ENCODE measurements at places on chromosomes 4 and X. TPM values are rescaled to one million over a fixed set of nuclear protein-coding genes. Genes with fewer than 3 reads are reported as not detected.

GRCh38 chr4:187444061-187444460 lies 551.5 kb upstream of the ZFP42 start:
- DNase-seq: peak; percentile 34
- no peaks in the 10 kb centered on the region for H3K36me3 ChIP-seq
- H3K4me1 ChIP-seq: no peaks in the 10 kb centered on the region
- H3K4me3 ChIP-seq: no peak overlapping the region
- no peak overlapping the region for H3K27ac ChIP-seq

DNA sequence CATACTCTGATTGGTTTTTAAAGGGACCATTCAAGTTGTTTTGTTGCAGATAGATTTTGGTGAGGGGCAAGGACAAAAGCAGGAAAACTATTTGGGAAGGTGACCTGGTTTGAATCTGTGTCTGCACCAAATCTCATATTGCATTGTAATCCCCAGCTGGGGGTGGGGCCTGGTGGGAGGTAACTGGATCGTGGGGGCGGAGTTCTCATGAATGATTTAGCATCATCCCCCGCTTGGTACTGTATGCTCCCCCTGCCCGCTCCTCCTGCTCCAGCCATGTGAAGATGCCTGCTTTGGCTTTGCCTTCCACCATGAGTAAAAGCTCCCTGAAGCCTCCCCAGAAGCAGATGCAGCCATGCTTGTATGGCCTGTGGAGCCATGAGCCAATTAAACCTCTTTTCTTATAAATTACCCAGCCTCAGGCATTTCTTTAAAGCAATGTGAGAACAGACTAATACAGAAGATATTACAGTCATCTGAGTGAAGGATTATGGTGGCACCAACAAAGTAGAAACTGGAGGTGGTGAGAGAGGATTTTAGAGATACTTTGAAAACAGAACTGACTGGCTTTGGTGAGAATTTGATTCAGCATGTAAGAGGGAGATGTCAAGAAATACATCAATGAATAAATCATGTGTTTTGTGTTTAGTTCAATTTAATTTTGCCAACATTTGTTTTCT lies 14.4 kb downstream of the IL21 start:
- no peak overlapping the region for H3K4me3 ChIP-seq
- peaks cover under 1% of the 10 kb centered on the region for H3K27me3 ChIP-seq
- H3K36me3 ChIP-seq: no peaks in the 10 kb centered on the region
- H3K4me1 ChIP-seq: no peaks in the 10 kb centered on the region

DNA sequence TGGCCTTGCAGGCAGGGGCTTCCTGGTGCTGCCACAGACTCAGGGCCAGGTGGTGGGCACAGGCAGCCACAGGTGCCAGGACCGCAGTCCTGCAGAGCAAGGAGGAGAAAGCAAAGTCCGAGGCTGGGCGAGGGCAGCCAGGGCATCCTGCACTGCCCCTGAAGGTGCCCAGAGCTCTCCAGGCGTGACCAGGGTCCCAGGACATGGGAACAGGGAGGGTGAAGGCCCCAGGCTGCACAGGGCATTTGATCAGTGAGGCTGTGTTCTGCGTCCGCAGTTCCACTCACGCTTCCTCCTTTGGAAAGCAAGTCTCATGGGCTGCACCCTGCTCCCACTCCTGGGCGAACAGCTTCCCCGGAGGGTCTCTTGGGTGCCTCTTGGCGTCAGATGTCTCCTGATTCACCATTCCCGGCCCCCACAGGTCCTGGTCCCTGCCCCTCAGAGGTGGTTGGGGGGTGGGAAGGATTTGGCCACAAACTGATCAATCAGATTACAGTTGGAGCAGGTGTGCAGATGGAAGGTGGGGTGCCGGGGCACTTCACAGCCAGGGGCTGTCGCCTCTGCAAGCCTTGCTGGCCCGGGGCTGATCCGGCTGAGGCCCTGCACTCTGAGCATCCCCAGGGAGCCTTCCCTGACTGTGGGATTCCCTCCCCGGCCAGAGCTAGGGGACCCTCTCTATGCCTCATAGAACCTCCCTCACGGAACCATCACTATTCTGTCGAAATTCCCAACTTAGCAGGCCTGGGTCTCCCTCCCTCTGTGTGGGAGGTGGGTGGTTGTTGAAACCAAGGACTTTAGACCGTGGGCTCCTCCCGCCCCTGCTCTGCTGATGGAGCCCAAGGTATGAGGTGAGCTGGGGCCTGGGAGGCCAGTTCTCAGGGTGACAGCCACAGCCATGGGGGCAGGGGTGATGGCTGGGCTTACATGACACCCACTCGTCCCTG lies 3.3 kb downstream of the SH3TC1 start:
- no peaks in the 10 kb centered on the region for H3K36me3 ChIP-seq
- no peaks in the 10 kb centered on the region for H3K27me3 ChIP-seq
- DNase-seq: no peak
- no peak overlapping the region for H3K4me3 ChIP-seq
- H3K4me1 ChIP-seq: peaks cover 17% of the 10 kb centered on the region

DNA sequence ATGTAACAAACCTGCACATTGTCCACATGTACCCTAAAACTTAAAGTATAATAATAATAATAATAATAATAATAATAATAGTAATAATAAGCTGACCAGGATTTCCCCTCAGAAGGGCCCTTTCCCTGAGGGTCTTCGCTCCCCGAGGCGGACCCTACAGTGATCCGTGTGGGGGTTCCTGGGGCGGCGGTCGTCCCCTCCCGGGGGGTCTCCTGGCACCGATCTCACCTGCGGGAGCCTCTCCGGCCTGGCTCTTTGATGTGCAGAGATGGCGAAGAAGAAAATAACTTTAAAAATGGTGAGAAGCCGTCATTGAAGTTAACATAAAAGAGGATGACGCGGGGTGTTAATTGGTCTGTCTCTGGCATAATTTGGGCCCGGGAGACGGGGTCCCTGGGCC lies 48.2 kb upstream of the PPP2R3B start:
- H3K27me3 ChIP-seq: peaks cover 4% of the 10 kb centered on the region
- no peak overlapping the region for H3K27ac ChIP-seq
- no peaks in the 10 kb centered on the region for H3K36me3 ChIP-seq
- H3K4me3 ChIP-seq: no peak overlapping the region

- H3K4me1 ChIP-seq: no peaks in the 10 kb centered on the region
- H3K36me3 ChIP-seq: no peaks in the 10 kb centered on the region
- no peak for DNase-seq
- no peak overlapping the region for H3K27ac ChIP-seq
These were observed 148.7 kb upstream of the CHRDL1 start for GRCh38 chrX:110944311-110944750.

- H3K4me1 ChIP-seq: no peaks in the 10 kb centered on the region
- H3K27ac ChIP-seq: no peak overlapping the region
- no peaks in the 10 kb centered on the region for H3K27me3 ChIP-seq
These were observed 149.7 kb downstream of the RRAGB start for GRCh38 chrX:55867181-55867651.

- H3K4me3 ChIP-seq: no peak overlapping the region
- H3K4me1 ChIP-seq: no peaks in the 10 kb centered on the region
- DNase-seq: no peak
- no peak overlapping the region for H3K27ac ChIP-seq
These were observed 311.0 kb downstream of the CENPC start for GRCh38 chr4:67234296-67234695.

- no peak overlapping the region for H3K27ac ChIP-seq
- no peaks in the 10 kb centered on the region for H3K4me1 ChIP-seq
- no peak overlapping the region for H3K4me3 ChIP-seq
- no peak for DNase-seq
These were observed 14.1 kb downstream of the CD40LG start for GRCh38 chrX:136662104-136662503.

- peak overlapping the region; percentile 75 for H3K27ac ChIP-seq
- H3K4me3 ChIP-seq: peak overlapping the region; percentile 100
- no peaks in the 10 kb centered on the region for H3K27me3 ChIP-seq
These were observed 304.2 kb downstream of the ARHGAP24 start for GRCh38 chr4:85779165-85779564.

DNA sequence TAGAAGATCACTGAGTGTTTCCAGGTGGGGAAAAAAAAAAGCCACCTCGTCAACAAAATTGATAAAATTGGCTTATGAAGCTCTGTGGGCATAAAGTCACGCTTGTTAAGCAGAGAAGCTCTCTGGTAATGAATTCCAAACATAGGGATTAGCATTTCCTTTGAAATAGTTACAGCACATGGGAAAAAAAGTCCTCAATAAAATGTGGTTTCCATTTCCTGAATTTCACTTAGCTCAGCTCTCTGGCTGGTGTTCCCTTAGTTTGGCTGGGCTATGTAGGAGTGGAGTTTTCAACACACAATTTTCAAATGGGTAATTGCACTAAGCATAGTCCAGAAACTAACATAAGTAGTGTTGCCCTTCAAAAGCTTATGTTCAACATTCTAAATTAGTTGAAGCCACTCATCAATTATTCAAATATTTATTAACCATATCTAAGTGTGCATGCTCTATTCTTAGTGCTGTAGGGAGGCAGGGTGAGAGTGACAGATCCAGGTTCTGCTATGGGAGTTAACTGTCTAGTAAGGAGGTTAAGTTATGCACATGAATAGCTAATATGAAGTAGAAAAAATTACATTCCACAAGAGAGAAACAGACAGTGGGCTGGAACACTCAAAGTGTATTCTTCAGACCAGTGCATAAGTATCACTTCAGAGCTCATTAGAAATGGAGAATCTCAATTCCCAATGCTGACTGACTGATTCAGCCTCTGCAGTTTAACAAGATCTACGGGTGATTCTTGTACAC lies 445.7 kb downstream of the SMARCA1 start:
- H3K27ac ChIP-seq: no peak overlapping the region
- H3K4me1 ChIP-seq: no peaks in the 10 kb centered on the region
- no peak for DNase-seq

DNA sequence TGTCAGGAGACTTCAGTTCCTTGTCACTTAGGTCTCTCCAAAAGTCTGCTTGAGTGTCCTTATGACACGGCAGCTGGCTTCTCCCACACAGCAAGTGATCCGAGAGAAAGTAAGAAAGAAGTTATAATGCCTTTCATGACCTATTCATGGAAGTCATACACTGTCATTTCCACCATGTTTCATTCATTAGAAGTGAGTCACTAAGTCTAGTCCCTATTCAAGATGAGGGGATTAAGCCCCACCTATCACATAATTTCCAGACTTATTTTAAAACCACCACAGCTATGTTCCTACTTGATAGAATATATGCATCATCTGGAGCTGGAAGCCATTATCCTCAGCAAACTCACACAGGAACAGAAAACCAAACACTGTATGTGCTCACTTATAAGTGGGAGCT lies 25.2 kb upstream of the COL25A1 start:
- no peaks in the 10 kb centered on the region for H3K27me3 ChIP-seq
- no peaks in the 10 kb centered on the region for H3K4me1 ChIP-seq
- no peak overlapping the region for H3K27ac ChIP-seq
- no peak for DNase-seq
- H3K4me3 ChIP-seq: no peak overlapping the region
- H3K36me3 ChIP-seq: no peaks in the 10 kb centered on the region

DNA sequence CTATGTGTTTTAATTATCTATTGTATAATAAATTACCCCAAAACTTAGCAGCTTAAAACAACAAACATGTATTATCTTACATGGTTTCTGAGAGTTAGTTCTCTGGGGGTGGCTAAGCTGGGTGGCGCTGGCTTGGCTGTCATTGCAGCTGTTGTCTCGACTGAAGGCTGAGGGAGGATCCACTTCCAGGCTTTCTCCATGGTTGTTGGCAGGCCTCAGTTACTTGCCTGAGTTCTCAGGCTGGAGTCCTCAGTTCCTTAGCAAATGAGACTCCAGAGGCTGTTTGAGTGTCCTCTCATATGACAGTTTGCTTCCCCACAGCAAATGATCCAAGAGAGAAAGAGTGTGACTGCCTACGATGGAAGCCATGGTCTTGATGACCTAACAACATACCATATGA lies 23.5 kb upstream of the GALNT7 start:
- H3K4me1 ChIP-seq: no peaks in the 10 kb centered on the region
- no peak overlapping the region for H3K4me3 ChIP-seq
- DNase-seq: no peak

DNA sequence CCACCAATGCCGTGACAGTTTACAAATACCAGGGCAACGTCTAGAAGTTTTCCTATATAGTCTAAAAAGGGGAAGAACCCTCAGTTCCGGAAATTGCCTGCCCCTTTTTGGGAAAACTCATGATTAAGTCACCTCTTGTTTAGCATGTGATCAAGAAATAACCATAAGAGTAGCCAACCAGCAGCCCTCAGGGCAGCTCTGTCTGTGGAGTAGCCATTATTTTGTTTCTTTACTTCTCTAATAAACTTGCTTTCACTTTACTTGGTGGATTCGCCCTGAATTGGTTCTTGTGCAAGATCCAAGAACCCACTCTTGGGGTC lies 20.0 kb upstream of the HOPX start:
- peaks cover 18% of the 10 kb centered on the region for H3K27me3 ChIP-seq
- no peak overlapping the region for H3K27ac ChIP-seq
- H3K4me1 ChIP-seq: no peaks in the 10 kb centered on the region
- no peaks in the 10 kb centered on the region for H3K36me3 ChIP-seq
- no peak overlapping the region for H3K4me3 ChIP-seq

DNA sequence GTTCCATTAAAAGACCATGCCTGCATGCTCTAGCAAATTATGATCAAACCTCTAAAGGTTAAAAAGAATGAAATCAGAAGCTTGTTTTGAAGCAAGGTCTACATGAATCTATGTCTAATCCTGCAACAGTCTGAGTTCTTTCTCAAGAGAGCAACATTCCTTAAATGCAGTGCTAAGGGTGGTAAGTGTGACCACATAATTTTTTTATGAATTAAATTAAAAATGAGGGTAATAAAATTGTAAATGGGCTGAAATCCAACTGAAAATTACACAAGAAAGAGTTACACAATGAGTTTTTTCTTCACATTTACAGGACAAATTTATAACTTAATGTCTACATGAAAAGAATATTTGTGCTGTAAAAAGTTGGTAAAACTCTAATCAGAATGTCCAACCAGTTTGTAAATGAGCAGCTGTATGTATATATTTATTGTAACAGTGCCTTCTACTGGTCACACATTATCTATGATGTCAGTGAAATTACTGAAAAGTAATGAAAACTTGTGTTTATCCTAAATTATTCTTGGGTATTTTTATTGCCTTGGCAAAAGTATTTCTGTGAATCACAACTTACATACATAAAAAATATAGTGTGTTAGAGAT lies 336.3 kb upstream of the PITX2 start:
- no peaks in the 10 kb centered on the region for H3K4me1 ChIP-seq
- H3K4me3 ChIP-seq: no peak overlapping the region
- H3K36me3 ChIP-seq: no peaks in the 10 kb centered on the region
- peaks cover 2% of the 10 kb centered on the region for H3K27me3 ChIP-seq

DNA sequence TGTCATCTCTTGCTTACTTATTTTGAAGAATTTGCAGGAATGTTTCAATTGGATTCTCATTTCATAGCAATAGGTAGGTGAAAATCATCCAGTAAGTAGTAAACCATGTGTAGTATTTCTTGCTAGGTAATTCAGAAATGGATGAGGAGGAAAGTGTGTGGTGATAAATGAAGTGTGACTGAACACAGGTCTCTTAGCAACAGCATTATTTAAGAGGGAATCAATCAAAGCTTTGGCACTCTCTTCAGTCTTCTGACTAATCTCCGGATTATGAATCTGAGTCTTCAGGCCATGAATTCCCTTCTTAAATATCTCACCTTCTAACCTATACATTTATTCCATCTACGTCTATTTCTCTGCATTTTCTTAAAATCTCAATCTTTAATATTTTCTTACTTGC lies 55.8 kb upstream of the ARHGAP24 start:
- H3K4me1 ChIP-seq: no peaks in the 10 kb centered on the region
- no peak overlapping the region for H3K27ac ChIP-seq
- DNase-seq: no peak
- H3K36me3 ChIP-seq: no peaks in the 10 kb centered on the region
- H3K27me3 ChIP-seq: no peaks in the 10 kb centered on the region

Gene FGF5
- total RNA-seq: 18.6 TPM

Gene MAGED4
- 9.9 TPM for total RNA-seq

Gene MAGEB2
- not detected for total RNA-seq

Gene CD38
- not detected for total RNA-seq

Gene PITX2
- total RNA-seq: 3.6 TPM

Gene NXT2
- total RNA-seq: 11.7 TPM

Gene AMER1
- total RNA-seq: 1.7 TPM

Gene MAGEA9
- total RNA-seq: not detected
